ENCODE measurements at places on chromosomes 5 and 9. TPM values are rescaled to one million over a fixed set of nuclear protein-coding genes. Genes with fewer than 3 reads are reported as not detected.

The SLC27A6 gene
- 3.4 TPM for total RNA-seq

The PCDHB15 gene
- total RNA-seq, result 3.2 TPM

The ZNF474 gene
- 8.9 TPM for total RNA-seq

The PCDHA9 gene
- total RNA-seq, result 0.49 TPM

The IFNA13 gene
- total RNA-seq, result not detected

The SLC34A3 gene
- total RNA-seq, result not detected

The FCHO2 gene
- 60.9 TPM for total RNA-seq

The GAPT gene
- 4.0 TPM for total RNA-seq

The CBY3 gene
- total RNA-seq, result not detected

The LCN6 gene
- total RNA-seq, result 8.6 TPM

The ACTBL2 gene
- not detected for total RNA-seq

The PCDHB3 gene
- total RNA-seq, result 3.0 TPM

The NOXA1 gene
- total RNA-seq, result 10.1 TPM

The VCP gene
- 164 TPM for total RNA-seq

The C1QTNF3 gene
- 20.3 TPM for total RNA-seq

The SLC46A2 gene
- total RNA-seq, result 15.6 TPM

The KCNN2 gene
- total RNA-seq, result 2.0 TPM

The GABRA1 gene
- total RNA-seq, result 0.20 TPM

The CER1 gene
- not detected for total RNA-seq

The SOX30 gene
- total RNA-seq, result not detected

The SLC44A1 gene
- total RNA-seq, result 61.7 TPM

The NSG2 gene
- 1.6 TPM for total RNA-seq

The EIF4E1B gene
- not detected for total RNA-seq

The IQGAP2 gene
- total RNA-seq, result 17.7 TPM

The JAK2 gene
- total RNA-seq, result 24.3 TPM

The PRDM9 gene
- total RNA-seq, result not detected

The SMIM32 gene
- total RNA-seq, result 0.48 TPM

The ACOT12 gene
- total RNA-seq, result not detected

The BRD9 gene
- 48.4 TPM for total RNA-seq

The PCDHGC5 gene
- 5.1 TPM for total RNA-seq

The SLC31A2 gene
- total RNA-seq, result 34.2 TPM

The IFNA1 gene
- not detected for total RNA-seq

The PRRX2 gene
- 2.2 TPM for total RNA-seq

The BAAT gene
- total RNA-seq, result 0.37 TPM
